Hematopoietic multipotent progenitor cell treated with erythropoietin and hydrocortisone succinate and interleukin-3 and kit ligand, for 8 days (in vitro differentiated cells): ENCODE measurements at places on chromosomes 5 and 9.

DNA sequence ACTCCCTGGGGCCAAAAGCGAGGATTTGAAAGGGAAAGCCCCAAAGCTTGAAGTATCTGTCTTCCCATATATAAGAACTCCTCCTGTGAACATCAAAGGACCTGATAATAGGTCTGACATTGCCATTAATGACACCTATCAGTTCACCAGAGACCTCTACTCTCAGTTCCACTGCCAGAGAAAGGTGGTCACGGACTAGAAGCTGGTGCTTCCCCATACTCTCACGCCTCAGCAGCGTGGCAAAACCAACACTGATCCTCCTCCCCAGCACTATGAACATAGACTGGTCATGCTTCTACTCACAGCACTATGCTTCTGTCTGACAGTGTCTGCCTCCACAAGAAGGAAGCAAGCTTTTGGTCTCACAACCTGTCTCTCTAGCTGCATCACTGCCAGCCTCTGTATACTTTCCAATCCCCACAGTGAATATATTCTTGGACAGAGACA is 37.9 kb downstream of the NRG2 start:
- DNase-seq = no peak

DNA sequence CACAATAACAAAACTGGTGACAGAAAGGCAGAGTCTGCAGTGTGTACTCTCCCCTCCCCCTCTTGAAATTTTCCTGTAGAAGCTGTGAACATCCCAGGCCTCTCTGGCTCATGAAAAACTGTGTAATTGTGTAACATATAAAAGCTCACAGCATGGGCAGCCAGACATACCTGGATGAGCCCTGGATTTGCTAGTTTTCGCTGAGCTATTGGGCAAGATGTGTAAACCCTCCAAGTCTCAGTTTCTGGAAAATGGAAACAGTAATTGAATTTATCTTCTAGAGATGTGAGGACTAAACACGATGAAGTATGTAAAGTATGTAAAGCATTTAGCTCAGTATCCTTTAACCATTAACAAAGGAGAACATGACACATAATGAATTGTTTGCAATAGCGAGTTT is 143.2 kb upstream of the ANKH start:
- DNase-seq = no peak

DNA sequence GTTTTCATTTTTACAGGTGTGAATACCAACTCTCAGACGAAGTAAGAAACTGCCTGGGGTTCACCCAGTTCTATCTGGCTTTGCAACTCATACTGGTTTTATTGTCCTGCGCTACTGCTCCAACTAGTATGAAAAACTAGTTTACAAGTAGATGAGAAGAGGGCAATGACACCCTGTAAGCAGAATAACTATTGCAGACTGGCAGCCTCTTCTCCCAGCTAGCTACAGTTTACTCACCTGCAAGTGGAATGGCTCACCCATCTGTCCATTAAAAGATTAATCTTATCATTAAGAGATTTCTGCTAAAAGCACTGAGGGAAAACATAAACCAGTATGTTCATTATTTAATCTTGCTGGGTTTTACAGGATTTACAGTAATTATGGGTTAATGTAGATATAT is 113.4 kb downstream of the FRMD3 start:
- no peak for DNase-seq

DNA sequence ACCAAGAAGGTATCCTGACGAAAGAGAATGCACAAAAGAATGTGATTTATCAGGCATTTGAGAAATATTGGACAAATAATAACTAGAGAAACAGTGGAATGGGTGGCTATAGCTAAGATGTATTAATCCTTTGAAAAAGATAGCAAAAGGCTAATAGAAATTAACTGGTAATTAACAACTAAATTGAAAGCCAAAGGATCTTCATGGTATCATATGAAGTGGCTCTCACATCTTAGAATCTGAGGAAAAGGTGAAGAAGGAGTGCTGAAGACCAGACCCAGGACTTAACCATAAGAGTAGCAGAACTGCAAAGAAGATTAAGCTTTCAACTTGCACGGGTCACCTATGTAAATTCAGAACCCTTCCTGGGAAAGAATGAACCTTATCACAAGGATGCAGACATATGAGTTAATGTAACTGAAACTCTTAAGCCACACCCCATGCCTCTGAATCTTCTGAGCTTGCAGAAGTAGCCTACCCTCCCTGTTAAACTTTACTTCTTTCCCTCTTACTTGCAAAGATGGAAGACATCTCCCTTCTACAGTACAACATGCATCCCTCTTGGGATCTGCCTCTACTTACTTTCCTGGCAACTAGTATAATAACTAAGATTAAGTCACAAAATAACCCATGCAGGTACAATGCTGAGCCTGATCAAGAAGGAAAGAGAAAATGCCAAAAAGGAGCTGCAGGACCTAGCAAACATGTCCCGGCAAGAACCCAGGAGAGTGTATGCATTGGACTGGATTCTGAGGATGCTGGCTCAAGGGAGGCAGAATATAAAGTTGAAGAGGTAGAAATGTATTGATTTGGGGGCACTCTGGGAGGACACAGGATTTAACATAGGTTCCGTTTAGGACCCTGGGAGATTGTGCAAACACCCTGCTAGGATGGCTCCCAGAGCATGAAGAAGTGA is 395.5 kb upstream of the SLC30A5 start:
- peak; percentile 93 for DNase-seq

DNA sequence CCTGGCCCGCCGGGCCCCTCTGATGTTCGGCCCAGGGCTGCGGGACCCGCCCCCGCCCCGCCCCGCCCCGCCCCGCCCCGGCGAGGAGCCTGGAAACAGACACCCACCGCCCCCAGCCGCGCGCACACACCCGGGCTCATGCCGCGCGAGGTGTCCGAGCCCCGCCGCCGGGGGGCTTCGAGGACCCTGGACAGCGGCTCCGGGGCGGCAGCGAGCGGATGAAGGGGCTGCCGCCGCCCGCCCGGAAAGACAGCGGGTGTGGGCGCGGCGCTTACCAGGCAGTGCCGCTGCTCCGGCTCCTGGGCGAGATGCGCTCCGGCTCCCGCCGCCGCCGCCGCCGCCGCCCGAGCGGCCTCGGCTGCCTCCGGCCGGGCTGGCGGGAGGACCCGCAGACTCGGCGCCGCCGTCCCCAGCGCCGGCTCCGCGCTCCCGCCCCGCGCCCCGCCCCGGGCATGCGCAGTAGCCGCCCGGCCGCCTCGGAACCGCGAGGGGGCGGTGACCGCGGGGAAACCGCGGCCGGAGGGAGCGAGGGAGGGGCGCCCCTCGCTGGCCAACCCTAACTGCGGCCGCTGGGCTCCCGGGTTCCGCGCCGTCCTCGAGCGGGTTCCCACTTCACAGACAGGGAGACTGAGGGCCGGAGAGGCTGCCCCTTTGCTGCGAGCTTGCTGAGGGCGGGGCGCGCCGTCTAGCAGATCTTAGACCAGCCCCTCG is at the start of gene GPRIN1:
TSS of gene GPRIN1 (minus strand) at position 433 of the 711 bp plus-strand sequence. CDS start 10,322 bp downstream, outside the sequence.
- peak; percentile 41 for DNase-seq

DNA sequence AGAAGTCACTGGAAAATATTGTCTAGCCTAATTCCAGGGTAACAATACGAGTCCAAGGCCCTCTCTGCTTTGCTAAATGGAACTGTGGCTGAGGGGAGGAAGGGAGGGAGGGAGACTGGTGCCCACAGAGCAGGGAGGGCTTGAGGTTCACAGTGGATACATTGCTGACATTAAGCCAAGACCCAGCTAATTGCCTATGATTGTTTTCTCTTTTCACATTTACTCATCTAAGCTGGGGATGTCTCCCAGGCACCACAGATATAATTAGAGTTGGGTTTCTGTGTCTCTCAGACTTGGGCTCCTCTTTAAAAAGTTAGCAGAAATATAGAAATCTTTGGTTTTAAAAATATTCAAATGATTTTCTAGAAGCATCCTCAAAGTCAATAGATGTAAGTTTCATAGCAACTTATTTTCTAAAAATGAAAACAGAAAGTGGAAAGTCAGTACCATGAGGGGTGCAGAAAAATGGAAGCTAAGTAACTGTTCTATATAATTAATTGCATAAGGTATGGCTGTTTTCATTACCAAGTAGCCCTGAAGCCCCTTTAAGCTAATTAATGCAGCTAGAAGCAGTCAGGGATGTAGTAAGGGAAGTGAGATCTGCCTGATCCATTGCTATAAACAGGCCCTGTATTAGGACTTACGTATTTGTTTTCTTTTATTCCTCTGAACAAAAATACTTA is 259.8 kb downstream of the NDUFS4 start:
- DNase-seq = no peak

DNA sequence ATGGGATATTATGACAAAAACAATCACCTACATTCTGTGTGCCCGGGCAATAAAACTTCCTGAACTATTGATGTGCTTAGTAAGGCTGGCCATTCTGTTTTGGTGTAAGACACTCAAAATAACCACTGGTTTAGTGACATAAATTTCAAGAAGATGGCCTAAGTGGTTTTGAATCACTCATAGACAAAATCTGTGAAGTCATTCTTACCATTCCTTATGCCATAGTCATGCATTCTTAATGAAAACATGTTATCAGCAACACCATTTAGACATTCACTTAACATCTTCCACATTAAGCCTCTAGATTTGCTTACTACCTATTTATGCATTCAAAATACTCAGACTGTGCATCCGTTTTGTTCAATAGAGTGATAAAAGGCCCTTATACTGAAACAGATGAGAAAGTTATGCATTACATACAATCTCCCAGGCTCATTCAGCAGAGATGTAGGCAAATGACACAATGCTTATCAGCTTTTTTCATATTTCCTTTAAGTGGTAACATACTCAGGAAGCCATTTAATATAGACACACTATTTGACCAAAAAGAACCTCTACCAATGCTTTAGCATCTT is 848.8 kb upstream of the DMAC1 start:
- peak; percentile 29 for DNase-seq

GRCh38 chr5:27652505-27652904 is 614.1 kb upstream of the CDH9 start:
- DNase-seq = peak; percentile 2
